CD4-positive, alpha-beta T cell treated with Interferon alpha-2 for 1 hour (primary cell): ENCODE measurements at places on chromosomes 3 and 15.

DNA sequence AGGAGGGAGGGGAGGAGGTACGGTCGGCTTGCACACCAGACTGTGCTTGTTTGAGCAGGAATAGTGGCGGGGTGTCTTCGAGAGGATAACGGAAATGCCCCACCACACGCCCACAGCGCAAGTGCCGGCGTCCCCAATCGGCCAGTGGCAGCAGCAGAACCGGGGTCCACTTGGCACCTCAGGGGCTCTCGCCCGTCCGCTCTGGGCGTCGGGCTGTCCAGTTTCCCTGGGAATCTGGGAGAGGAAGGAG lies 53.7 kb downstream of the CCDC54 start:
- peak; percentile 36 for DNase-seq

DNA sequence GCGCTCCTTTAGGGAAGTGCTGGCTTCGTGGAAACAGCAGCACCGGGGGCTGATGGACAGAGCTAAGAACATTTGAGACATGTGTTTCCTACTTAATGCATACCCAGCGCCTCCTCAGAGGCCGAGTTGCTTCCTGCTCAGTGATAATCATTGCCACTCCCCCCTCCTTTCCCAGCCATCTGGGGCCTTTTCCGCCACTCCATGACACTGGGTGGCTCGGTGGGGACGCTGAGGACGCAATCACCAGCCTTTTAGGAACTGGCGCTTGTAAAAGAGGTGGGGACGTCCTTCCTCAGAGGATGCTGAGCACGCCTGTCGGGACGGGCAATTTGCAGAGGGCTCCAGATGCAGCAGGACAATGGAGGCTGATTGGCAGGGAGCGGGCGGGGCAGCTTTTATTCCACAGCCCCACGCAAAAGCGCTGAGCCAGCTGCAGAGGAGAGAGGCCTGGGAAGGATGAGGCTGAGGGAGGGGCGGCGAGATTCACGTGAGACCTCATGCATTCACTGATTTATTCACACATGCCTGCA lies 22.2 kb upstream of the IQSEC1 start:
- no peak for DNase-seq

DNA sequence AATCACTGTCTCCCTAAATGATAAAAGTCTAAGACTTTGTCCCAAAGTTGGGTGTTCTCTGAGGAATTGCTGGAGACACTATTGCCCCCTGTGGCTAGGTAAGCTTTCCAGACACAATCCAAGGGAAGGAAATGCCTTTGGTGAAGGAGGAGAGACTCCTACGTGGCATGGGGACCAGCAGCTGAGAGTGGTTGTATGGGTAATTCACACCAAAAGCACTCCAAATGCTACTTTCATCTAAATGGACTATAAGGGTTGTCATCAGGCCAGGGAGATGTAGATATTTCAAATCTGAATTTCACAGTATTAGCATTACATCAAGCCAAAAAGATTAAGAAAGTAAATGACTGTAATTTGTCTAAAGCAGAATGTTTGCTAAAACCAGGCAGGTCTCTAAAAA lies 400.8 kb upstream of the THBS1 start:
- no peak for DNase-seq

DNA sequence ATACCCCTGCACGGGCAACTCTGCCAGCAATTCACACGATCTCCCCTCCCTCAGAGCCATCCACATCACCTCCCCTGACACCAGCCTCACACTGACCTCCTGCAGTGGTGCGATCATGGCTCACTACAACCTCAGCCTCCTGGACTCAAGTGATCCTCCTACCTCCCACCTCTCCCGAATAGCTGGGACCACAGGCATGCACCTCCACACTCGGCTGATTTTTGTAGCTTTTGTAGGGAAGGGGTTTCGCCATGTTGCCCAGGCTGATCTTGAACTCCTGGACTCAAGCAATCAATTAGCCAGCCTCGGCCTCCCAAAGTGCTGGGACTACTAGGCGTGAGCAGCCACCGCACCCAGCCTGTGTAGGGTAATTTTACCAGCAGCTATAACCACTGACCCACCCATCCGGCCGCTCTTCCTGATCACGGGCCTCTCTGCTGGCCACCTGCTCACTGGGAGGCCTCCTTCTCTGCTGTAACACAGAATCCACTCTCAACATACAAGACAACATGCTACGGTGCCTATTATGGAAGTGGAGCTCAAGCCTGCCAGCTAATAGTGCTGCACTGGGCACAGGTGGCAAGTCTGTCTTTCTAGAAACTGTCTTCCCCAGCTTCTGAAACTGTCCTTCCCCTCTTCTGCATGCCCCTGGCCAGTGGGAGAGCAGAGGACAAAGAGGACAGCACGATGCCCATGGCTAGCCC lies 4.6 kb downstream of the GP9 start:
- no peak for DNase-seq

DNA sequence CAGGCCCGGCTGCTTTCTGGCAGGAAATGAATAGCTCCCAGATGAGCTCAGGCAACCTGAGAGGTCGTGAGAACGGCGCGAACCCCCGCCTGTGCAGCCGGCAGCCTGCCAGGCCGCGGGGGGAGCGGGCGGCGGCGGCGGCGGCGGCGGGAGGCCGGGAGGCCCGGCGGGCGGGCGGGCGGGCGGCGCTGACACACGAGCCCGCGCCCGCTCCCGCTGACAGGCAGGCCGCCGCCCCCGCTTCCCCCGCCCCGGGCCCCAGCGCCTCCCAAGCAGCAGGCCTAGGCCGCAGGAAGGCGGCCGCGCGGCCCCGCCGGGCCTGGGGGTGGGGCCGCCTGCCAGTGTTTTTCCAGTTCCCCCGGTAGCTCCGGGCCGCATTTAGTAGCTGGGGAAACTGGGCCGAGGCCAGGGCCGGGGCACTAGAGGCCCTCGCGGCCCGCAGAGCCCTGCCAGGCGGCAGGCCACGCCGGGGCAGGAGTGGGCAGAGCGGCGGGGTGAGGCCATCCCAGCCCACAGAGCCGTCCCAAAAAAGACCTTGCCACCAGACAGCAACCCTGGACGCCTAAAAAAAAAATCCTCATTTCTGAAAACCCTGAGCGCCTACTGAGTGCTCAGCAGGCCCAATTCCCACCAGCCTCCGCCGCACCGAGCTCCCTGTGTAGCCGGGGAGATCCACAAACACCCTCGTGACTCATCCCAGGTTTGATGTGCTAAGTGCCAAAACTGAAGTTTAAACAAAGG lies 5.6 kb downstream of the HES1 start:
- DNase-seq, result peak; percentile 28

GRCh38 chr3:11680509-11680908 lies 36.8 kb upstream of the VGLL4 start:
- no peak for DNase-seq

DNA sequence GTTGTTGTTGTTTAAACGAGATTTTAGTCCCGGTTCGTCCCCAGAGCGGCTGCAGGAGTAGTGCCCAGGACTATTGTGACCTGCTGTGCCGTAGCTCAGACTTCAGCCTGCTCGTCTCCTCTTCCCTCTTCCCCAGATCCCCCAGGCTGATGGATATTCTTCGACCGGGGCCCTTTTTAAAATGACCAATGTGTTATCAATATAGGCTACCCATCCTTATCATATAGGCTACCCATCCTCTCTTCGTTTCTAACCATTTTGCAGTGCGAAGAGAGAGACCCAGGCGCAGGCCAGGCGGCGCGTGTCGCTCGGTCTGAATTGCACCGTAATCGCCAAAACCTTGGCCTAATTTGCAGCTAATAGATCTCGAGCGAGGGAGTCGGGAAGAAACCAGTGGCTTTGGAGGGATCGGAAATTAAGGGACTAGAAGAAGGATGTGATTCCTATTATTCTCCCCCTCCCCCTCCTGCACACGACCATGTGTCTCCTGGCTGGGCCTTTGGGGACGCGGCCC lies 23.0 kb downstream of the NR2F2 start:
- no peak for DNase-seq

- DNase-seq, result no peak
Measured at GRCh38 chr15:93268066-93268465, 179.1 kb upstream of the RGMA start.

- DNase-seq, result no peak
Measured at GRCh38 chr3:188270423-188270972, 116.5 kb downstream of the LPP start.
